ENCODE measurements at places on chromosomes 13 and 19. TPM values are rescaled to one million over a fixed set of nuclear protein-coding genes. Genes with fewer than 3 reads are reported as not detected.
A peak's percentile ranks its signal among the peaks of the same experiment; 100 is the strongest.

- peaks cover 14% of the 10 kb centered on the region for H3K4me1 ChIP-seq
- no peak overlapping the region for H3K4me3 ChIP-seq
- DNase-seq, result peak; percentile 58
- peaks cover 8% of the 10 kb centered on the region for H3K36me3 ChIP-seq
These were observed 2.5 kb downstream of the ICAM5 start for GRCh38 chr19:10292206-10292788.

DNA sequence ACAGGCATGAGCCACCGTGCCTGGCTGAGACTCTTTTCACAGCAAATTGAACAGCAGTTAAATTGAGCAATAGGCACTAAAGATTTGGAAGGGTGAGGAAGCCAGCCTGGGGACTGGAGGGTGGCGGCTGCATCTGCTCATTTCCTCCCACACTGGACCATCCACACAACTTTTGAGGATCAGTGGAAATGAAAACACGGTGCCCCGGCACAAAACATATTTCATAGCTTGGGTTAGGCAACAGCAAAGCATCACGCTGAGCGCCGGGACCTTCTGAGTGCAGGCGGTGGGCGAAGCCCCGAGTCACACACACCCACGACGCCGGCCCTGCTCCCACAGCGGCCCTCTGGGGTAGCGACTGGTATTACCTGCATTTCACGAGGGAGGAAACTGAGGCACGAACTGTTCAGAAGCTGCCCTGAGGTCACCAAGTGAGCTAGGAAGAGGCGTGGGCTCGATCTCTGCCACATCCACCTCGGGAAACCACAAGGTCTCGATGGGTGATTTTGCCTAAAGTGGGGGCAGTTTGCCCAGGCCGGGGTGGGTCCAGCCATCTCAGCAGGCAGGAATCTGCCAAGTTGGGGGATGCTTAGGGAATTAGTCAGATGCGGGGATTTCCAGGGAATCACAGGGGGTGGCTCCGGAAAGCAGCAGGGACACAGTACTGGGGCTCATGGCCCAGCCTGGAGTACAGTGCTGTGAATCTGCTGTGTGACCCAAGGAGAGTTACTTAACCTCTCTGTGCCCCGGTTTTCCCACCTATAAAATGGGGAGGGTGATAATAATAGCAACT, 3.5 kb upstream of the SBNO2 start:
- H3K4me1 ChIP-seq, result peaks cover 14% of the 10 kb centered on the region
- no peak for DNase-seq
- H3K36me3 ChIP-seq, result no peaks in the 10 kb centered on the region
- H3K27me3 ChIP-seq, result peaks cover 9% of the 10 kb centered on the region
- H3K4me3 ChIP-seq, result peak overlapping the region; percentile 25
- H3K27ac ChIP-seq, result no peak overlapping the region

The KIR3DL1 gene
- not detected for total RNA-seq

DNA sequence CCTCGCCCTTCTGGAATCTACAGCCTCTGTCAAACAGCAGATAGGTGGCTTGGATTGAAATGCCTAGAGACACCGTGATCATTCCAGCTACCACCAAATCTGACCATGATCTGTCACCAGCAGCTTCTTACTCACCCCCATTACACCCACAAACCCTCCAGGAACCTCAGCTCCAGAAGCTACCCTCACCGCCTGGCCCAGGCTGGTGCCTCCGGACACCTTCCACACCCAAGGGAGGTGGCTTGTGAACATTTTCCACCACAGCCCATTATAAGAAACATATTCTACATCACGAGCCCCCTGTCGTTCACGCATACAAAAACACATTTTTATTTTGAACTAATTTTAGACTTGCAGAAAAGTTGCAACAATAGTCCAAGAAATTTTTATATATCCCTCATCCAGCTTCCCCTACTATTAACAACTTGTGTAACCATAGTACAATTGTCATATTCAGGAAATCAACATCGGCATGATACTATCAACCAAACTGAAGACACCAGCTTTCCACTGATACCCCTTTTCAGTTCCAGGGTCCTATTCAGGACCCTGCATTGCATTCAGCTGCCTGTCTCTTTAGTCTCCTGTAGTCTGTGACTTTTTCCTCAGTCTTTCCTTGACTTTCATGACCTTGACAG, 15.4 kb upstream of the UBE2L5 start:
- H3K36me3 ChIP-seq, result no peaks in the 10 kb centered on the region
- H3K4me3 ChIP-seq, result no peak overlapping the region
- H3K27ac ChIP-seq, result no peak overlapping the region
- peaks cover 16% of the 10 kb centered on the region for H3K4me1 ChIP-seq
- DNase-seq, result no peak

The NLRP4 gene
- total RNA-seq, result not detected

GRCh38 chr13:28539625-28540286, 44.8 kb upstream of the FLT1 start:
- H3K36me3 ChIP-seq, result peaks cover 11% of the 10 kb centered on the region
- no peak for DNase-seq
- H3K27ac ChIP-seq, result no peak overlapping the region
- H3K4me3 ChIP-seq, result no peak overlapping the region
- peaks cover 4% of the 10 kb centered on the region for H3K4me1 ChIP-seq

DNA sequence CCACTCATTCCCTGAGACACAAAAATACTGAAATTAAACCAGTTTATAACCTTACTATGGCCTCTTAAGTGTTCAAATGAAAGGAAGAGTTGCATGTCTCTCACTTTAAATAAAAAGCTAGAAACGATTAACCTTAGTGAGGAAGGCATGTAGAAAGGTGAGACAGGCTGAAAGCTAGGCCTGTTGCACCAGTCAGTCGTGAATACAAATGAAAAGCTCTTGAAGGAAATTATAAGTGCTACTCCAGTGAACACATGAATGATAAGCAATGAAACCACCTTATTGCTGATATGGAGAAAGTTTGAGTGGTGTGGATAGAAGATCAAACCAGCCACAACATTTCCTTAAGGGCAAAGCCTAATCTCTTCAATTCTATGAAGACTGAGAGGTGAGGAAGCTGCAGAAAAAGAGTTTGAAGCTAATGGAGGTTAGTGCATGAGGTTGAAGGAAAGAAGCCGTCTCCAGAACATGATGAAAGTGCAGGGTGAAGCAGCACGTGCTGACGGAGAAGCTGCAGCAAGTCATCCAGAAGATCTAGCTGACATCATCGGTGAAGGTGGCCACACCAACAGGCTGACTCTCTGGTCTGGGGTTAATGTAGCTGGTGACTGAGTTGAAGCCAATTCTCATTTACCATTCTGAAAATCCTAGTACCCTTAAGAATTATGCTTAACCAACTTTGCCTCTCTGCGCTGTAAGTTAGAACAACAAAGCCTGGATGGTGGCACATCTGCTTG, 94.5 kb upstream of the TEX29 start:
- peaks cover 7% of the 10 kb centered on the region for H3K27me3 ChIP-seq
- no peak overlapping the region for H3K27ac ChIP-seq
- H3K36me3 ChIP-seq, result peaks cover 43% of the 10 kb centered on the region
- peaks cover 44% of the 10 kb centered on the region for H3K4me1 ChIP-seq
- no peak overlapping the region for H3K4me3 ChIP-seq
